ENCODE measurements at places on chromosomes 5 and 9. TPM values are rescaled to one million over a fixed set of nuclear protein-coding genes. Genes with fewer than 3 reads are reported as not detected.

Gene TMEM38B
- 43.5 TPM for polyA plus RNA-seq

Gene RNF183
- polyA plus RNA-seq, result 10.7 TPM

Gene CD14
- polyA plus RNA-seq, result 11.0 TPM

Gene NUTM2G
- polyA plus RNA-seq, result 0.31 TPM

Gene CXCL14
- polyA plus RNA-seq, result 21.2 TPM

Gene OR13C2
- polyA plus RNA-seq, result not detected

Gene WWC1
- polyA plus RNA-seq, result 78.7 TPM

Gene NME5
- polyA plus RNA-seq, result 17.6 TPM

Gene BASP1
- polyA plus RNA-seq, result 74.1 TPM

Gene ZNF618
- polyA plus RNA-seq, result 47.0 TPM

Gene TTC16
- polyA plus RNA-seq, result 0.41 TPM

Gene CAMK4
- polyA plus RNA-seq, result 5.9 TPM

Gene WHRN
- polyA plus RNA-seq, result 10.2 TPM

Gene PIGO
- polyA plus RNA-seq, result 40.0 TPM

Gene ALDH1B1
- polyA plus RNA-seq, result 39.8 TPM

Gene LMX1B
- 15.9 TPM for polyA plus RNA-seq

Gene RFX3
- polyA plus RNA-seq, result 16.2 TPM

Gene PCDHB14
- 11.6 TPM for polyA plus RNA-seq

Gene CYLC2
- polyA plus RNA-seq, result not detected

Gene PRRX2
- polyA plus RNA-seq, result 0.87 TPM

All from renal cortex interstitium (tissue), 15 donors.